ENCODE measurements at places on chromosomes 12 and 14.

GRCh38 chr12:89167986-89168385 is 184.3 kb downstream of the DUSP6 start:
- DNase-seq: no peak

DNA sequence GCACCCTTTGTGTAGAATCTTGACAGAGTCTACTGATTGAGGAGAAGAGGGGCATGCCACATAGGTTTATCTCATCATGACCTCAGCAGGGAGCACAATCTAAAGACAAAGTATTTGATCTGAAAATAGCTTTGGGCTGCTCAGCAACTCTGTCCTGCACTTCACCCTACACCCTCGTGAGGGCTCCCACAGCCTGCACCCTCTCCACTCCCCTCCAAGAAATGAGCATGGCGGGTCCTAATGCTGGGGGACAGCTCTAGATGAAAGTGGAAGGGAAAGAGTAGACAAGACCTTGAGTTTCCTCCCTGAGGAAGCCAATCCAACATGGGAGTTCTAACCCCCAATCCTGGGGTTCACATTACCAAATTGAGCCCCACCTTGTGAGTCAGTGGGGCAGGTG is 10.7 kb upstream of the KRT5 start:
- no peak for DNase-seq

DNA sequence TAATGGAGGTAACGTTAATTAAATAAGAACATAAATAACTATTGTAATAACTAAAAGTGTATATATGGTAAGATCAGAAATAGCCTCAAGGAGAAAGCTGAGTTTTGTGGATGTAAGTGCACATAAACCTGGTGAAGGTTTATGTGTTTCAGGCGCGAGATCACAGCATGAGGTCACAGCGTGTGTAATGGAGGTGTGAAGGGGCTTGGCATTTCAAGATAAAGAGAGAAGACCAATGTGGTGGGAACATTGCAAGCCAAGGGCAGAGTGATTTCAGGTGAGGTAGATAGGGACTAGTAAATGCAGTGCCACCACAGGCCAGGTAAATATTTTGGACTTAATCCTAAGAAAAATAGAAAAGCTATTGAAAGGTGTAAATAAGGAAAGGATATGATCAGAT is 21.7 kb upstream of the KICS2 start:
- DNase-seq: no peak

- DNase-seq: no peak
Observed at GRCh38 chr14:68320495-68320894, 472.4 kb downstream of the ZFP36L1 start.

DNA sequence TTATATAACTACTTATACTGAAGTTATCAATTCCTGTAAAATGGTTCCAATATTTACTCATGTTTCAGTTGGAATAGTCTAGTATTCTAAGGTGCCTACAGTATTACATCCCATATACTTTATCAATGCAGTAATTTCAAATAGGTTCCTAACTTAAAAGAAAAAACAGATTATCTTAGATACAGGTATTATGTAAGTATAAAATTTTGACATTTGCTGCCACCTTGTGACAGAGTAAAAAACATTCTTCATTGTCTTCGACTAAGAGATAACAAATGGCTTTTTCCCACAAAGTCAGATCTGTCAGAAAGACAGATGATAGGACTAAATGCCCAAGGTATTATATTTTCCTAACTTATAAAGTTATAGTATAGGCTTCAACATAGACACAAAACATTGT is 78.7 kb downstream of the TXNDC16 start:
- DNase-seq: no peak

DNA sequence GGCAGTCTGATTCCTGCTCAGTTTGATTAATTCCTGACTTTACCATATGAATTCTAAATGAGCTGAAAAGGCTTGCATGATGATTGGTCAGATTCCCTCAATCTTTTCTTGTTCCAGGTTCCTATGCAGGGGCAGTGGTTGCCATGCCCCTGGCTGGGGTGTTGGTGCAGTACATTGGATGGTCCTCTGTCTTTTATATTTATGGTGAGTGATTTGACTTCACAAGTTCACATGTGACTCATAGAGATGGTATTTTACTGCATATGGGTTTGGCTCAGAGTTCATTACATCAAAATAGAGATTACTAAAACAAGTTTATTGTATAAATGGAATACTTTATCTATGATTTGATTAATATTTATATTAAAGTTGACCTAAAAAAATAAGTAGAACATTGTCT is 44.8 kb downstream of the SLC17A8 start:
- DNase-seq: no peak

DNA sequence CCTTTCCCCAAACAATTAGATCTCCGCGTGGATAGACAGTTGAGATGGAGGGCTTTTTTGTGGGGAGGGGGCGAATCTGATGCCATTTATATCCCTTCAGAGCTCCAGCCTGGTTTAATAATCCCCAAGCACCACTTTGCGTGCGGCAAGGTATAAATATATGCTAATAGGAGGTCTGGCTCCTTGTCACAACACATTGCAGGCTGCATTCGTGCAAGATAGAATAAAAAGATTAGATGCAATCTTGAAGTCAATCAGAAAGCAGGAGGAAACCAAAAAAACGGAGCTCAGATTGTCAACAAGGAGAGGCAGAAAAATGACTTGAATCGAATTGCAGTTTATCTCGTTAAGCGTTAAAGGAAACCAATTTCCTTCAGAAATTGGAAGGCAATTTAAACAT is 248.7 kb downstream of the SPTSSA start:
- DNase-seq: no peak

GRCh38 chr14:105436891-105437722 is 17.5 kb downstream of the MTA1 start:
- DNase-seq: no peak

DNA sequence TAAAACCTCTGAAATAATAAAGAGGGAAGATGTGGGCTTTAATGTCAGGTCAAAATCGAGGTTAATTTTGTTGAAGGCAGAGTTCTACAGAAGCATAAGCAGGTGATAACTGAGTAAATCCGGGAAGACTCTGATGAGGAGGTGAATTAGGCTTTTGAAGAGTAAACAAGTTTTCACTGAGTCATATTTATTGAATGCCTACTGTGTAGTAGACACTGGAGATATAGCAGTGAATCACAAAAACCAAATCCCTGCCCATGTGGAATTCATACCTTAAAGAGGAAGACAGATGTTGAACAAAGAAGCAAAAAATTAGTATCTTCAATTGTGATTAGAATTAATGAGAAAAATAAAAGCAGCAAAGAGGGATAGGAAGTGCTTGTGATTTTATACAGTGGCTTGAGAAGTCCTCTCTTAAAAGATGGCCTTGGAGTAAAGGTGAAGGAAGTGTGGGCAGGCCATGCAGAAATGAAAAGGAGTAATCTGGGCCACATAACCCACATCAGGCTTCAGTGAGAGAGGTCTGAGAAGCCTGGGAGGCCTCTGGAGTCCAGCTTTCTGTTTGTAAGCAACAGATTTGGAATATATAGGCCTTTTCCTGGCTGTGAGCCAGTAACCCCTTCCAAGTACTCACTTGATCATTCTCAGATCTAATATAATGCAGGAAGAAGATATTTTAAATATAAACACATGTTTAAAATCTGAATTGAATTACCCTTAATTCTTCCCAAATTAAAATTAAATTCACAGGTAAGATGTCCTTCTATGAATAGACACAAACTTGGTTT is 46.7 kb downstream of the BHLHE41 start:
- no peak for DNase-seq

DNA sequence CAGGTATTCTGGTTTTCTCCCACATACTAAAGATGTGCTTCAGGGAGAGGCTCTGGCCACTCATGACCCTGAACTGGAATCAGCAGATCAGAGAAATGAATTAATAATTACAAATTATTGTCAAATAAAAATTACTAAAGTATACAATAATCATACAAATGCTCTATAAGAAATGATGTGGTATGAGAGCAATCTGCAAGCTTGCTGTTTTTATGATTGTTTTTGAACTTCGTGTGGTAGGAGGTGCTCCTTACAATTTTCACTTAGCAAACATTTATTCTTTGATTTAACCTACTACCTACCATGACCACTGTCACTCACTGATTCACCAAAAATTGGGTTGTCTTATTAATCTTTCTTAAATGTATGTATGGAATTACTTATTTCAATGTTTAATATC is 16.2 kb downstream of the ATP2B1 start:
- no peak for DNase-seq

GRCh38 chr12:53486736-53487487 is 12.3 kb downstream of the MAP3K12 start:
- no peak for DNase-seq

- no peak for DNase-seq
Observed at GRCh38 chr14:104323551-104324175, 185.3 kb downstream of the KIF26A start.

GRCh38 chr14:75751296-75751695 is 90.2 kb downstream of the TTLL5 start:
- DNase-seq: no peak

DNA sequence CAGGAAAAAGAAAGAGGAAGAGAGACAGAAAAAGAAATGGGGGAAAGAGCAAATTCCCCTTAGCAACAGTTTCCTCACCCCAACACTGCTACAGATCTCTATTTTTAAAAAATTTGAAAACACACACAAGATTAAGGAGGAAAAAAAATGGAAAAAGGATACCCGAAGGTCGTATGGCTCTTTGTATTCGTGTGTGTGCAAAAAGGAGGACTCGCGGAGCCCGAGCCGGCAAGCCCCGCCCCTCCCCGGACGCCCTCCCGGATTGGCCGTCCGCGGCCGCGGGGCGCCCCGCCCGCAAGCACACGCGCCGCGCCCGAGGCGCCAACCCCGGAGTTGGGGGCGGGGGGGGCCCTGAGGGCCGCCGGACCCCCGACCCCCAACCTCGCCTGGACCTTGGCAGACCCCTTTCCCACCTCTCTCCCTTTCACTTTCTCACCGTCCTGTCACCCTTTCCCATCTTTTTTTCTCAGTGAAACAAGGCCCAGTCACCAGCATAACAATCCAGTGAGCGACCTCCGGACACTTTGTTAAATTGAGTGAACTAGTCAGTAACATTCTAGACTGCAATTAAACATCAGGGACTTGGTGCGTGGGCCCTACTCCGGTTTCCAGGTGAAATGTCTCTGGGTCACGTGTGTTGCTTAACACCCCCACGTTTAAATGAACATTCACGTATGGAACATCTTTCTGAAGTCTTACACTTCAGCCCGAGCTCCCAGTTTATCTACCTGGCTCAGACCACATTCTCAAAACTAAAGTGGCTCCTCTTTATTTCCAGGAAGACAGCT is at the start of gene C14orf93:
C14orf93 (minus strand) TSS at position 205 of the 788 bp plus-strand sequence. CDS start 11,120 bp downstream, outside the sequence.
- peak; percentile 71 for DNase-seq

GRCh38 chr12:65195387-65196055 is 26.1 kb downstream of the LEMD3 start:
- DNase-seq: no peak
